ENCODE measurements at places on chromosomes 13 and 19.

- DNase-seq: no peak
Observed at GRCh38 chr13:67042556-67042955, 187.6 kb downstream of the PCDH9 start.

DNA sequence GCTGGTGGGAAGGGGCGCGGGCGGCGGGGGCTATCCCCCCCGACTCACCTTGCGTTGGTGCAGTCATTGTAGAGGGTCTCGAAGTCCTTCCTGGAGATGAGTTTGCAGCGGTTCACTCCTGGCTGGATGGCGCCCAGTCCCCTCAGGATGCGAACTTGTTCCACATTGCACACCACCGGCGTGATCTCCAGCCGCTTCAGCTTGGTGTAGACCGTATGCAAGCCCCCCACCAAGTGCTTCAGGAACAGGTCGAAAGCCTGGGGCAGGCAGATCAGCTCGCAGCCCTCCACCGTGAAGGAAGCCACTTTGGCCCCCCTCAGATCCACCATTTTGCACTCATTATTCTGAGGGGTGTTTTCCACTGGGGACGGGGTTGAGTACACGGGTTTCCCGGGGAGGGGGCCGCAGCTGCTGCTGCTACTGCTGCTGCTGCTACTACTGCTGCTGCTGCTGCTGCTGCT, 1.1 kb downstream of the DACH1 start:
- no peak for DNase-seq

DNA sequence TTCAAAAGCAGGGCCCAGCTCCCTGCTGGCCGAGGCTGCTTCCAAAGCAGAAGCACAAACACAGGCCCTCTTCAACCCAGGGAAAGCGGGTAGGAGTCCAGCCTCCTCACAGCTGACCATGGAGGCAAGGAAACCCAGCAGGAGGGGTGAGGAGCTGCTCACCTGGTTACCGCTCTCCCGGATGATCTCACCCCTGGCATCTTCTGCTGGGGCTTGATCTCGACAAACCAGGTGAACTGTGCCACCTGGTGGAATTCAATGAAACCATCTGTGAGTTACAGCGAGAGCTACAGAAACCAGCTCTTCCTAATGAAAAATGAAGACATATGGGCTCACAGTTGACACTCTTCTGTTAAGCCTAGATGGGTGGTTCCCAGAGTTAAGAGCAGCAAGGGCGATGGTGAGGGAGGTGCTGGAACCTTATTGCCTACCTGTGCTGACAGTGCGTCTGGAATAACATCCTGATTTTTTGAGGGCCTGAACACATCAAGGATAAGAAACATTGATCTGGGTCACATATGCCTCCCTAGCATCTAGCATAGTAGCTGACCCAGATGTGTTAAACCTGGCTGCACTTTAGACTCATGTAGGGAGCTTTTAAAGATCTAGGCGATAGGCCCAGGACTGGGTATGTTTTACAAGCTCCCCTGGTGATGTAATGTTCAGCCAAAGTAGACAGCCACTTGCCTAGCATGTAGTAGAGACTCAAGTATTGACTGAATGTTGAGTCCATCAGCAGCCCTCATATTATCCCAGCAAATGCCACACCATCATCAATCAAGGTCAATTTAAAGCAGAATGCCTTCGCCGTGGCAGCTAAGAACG, 6.1 kb downstream of the DHRS12 start:
- no peak for DNase-seq

DNA sequence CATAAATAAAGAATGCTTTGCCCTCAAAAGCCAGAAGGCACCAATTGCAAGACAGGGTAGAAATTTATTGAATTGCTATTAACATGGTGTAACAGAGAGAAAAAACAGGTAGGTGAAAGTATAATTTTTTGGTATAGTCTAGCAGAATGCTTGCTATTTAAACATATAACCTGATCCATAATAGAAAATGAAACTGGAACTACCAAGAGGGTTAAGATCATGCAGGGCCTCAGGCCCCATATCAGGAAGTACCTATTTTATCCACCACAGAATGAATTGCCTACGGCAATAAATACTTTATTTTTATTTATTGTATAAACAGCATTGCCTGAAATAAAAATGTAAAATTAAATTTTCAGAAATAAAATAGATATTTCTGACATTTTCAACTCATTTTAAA, 159.5 kb downstream of the PRR20E start:
- no peak for DNase-seq

DNA sequence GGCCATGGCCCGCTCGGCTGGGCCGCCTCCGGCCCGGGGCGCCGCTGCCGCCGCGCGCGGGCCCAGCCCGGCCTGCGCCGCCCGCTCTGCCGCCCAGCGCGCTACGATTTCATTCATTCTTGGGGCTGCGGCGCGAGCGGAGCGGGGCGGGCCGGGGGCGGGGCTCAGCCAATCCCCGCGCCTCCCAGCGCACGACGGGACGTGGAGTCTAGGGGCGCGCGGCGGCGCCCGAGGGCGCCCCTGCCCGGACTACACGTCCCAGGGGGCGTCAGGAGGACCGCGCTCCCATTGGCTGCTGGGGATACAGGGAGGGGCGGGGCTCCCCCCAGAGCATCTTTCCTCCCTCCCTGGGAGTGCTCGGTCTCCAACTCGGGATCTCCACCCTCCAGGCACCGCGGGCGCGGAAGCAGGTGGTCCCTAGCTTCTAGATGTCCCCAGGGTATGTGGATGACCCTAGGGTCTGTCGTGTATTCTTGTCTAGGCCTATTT, 5.6 kb upstream of the DPF1 start:
- no peak for DNase-seq

- DNase-seq: no peak
Observed at GRCh38 chr19:58042495-58043340, 8.9 kb downstream of the ZSCAN1 start.

DNA sequence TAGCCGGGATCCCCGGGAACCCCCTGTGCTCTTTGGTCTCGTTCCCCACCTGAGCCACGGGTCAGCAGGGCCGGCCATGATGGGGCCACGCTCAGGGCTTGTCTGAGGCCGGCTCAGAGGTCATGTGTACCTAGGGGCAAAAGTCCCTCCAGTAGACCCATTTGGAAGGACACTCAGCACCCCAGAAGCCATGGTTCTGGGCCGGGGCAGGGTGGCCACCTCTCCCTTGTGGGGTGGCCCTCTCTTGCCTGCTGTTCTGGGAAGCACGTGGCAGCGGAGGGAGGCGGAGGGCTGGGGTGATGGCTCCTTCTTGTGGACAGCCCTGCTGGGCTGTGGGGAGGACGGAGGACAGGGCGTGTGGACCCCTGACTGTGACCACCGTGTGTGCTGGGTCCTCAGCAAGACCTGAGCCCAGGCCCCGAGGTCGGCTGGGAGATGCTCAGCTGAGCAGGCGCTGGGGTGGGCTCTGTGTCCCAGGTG, 6.4 kb upstream of the PEAK3 start:
- no peak for DNase-seq

GRCh38 chr13:100789968-100790367, 115.4 kb upstream of the TMTC4 start:
- DNase-seq: no peak

- no peak for DNase-seq
Observed at GRCh38 chr13:47680748-47681147, 320.3 kb downstream of the SUCLA2 start.

GRCh38 chr13:39273953-39274738, 235.9 kb downstream of the NHLRC3 start:
- no peak for DNase-seq

- no peak for DNase-seq
Observed at GRCh38 chr13:109720758-109721184, 65.6 kb downstream of the IRS2 start.

- DNase-seq: no peak
Observed at GRCh38 chr19:47331931-47332547, at the start of gene C5AR2. TSS of gene C5AR2 (plus strand) at chr19:47332175. CDS start at chr19:47340800, 8,625 bp downstream.

GRCh38 chr19:29639086-29639485, 26.2 kb upstream of the PLEKHF1 start:
- DNase-seq: no peak

DNA sequence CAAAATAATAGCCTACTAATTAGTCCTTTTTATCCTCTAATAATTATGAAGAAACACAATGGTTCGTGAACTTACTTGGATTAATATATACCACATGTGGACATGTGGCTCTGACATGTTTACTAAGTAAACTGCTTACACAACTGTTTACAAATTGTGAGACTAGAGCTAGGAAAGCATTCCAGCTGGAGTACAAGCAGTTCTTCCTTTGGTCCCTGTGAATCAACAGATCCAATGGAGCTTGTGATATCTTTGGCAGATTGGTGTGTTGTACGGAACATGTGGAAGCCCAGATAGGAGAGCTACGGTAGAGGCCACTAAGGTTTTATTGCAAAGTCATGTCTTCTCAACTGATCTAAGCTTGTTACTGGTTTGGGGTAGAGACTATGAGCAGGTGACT, 145.5 kb upstream of the SPRY2 start:
- DNase-seq: no peak

DNA sequence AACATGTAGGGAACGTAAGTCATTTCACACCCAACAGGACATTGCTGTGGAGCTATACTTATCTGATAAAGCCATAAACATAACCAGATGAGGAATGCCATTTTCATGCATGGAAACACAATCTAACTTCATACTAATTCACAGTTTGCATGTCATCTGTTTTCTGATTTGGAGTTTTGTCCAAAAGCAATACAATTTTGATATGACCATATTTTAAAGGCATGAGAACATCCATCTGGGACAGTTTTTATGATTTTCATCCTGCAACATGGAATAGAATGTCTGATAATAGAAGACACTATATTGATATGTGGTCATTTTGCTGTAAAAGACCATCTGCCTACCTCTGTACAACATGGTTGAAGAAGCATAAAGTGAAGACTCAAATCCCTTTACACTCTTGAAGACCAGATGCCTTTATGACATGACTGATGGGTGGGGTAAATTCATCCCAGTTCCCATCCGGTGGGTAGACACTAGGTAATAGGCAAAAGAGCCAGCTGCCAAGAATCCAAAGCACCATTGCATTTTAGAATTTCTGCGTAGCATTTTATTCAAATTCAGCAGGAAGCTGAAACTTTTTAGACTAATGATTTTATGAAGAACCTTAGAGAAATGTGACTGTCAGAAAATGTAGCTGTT, 309.8 kb downstream of the LMO7 start:
- DNase-seq: no peak

DNA sequence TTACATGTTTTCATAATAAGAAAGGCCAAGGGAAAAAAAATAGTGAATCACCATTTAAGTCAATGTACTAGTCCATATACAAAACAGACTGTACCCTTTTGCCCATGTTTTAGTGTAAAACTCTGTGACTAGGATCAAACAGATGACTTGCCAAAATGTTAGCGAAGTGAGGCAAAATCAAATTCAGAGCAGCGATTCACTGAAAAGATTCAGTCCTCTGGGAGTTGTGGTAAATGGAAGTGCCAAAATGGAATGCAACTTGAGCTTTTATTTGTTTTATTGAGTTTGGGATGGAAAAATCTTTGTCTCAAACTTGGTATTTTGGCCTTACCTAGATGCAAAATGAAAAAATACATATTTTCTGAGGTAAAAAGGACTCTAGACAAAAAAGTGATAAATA, 9.1 kb downstream of the CDADC1 start:
- no peak for DNase-seq

GRCh38 chr19:30590596-30591229, 218.5 kb downstream of the ZNF536 start:
- no peak for DNase-seq

- no peak for DNase-seq
Observed at GRCh38 chr19:4493929-4494690, 22.0 kb downstream of the HDGFL2 start.

GRCh38 chr19:43644181-43644580, 4.5 kb upstream of the CADM4 start:
- DNase-seq: no peak

DNA sequence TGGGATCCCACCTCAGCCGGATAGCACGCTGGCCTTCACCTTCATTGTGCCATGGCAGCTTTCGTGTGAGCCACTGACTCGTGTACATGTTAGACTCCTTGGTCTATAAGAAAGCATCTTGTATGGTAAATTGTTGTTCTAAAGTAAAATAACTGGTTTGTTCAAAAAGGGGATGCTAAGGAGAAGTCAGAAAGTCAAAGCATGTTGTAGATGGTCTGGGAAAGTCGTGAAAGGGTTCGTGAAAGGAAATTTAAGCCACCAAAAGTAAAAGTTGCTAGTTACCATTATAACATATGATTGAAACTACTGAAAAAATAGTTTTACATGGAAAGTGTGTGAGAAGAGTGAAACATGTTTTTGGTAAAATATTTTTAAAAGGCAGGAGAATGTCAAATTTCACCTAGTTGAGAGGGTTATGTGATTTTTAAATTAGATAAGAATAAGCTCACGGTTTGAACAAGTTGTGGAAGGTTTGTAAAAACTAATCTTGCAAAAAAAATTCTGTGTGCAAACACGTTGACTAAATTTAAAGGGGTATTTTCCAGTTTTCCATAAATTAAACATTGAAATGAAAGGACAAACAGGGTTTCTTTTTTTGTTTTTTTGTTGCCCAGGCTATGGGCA, 23.4 kb downstream of the DPRX start:
- no peak for DNase-seq

DNA sequence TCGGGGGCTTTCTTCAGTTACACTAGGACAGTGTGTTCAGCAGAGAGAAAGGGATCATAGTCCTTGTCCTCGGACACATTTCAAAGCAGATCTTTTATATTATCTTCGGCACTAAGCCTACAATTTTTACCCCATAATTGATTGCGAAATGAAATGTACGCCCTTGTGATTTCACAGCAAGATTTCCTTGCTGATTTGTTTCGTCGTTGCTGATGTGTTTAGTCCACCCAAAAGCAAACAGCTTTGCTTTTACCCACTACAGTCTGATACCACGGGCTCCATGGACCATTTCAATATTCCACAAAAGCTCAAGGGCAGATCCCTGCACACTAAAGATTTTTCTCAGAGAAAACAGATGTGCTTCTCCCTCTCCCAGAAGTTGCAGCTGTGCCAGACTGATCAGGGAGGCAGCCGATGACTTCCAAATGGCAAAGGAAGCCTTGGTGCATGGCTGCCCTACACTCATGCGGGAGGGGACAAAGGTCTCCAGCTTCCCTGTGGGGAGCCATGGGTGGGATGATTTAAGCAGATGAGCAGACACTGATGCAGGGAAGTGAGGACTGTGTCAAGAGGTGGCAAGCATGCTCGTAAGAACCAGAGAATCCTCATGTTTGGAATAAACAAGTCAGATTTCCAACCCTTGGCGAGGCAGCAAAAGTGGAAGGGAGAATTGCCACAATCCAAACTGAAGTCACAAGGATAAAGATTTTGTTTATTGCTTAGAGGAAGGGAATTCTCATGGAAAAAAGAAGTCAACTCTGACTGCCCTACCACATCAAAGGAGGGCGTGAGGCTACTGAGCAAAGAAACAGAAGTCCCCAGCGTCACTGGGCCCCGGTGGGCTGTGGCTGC, 81.1 kb downstream of the STK24 start:
- no peak for DNase-seq

DNA sequence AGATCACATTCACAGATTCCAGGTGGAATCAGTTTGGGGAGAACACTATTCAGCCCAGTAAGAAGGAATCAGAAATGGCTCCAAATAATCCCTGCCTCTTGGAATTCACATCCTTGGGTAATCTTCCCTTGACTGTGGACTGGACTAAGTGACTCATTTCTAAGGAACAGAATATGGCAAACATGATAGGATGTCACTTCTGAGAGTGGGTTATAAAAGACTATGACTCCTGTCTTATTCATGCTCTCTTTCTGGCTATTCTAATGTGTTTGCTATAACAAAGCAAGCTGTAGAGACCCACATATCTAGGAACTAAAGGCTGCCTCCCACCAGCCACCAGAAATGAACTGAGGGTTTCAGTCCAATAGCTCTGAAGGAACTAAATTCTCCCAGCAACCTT, 37.8 kb downstream of the MBD3L2B start:
- DNase-seq: no peak

GRCh38 chr19:54418930-54419800, 3.9 kb downstream of the TTYH1 start:
- no peak for DNase-seq

- DNase-seq: no peak
Observed at GRCh38 chr19:38839816-38840582, 8.4 kb upstream of the ECH1 start.
